ENCODE measurements at places on chromosomes 4 and X.

GRCh38 chr4:94410678-94411206 is 41.0 kb upstream of the PDLIM5 start:
- no peak for DNase-seq

- no peak for DNase-seq
Measured at GRCh38 chr4:28241021-28241420, 1380.4 kb downstream of the STIM2 start.

- no peak for DNase-seq
Measured at GRCh38 chr4:141388481-141388880, 167.8 kb downstream of the ZNF330 start.

GRCh38 chr4:75015627-75016026 is 82.7 kb downstream of the PARM1 start:
- no peak for DNase-seq

DNA sequence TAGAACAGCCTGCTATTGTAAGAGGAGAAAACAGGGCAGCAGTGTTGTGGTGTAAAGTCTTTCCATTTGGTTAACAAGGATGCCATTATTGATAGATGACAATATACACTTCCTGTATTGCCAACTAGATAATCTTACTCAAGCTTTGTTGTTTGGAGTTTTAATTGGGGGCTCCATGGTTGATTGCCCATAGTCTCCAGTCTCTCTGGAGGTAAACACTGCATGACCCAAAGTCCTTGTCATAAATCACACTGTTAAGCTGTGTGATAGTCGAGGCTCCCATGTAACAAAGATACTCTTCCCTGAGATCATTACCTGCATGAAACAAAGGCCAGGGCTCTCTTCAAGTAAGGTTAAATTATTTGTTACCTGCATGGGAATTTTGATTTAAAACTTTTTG is 394.6 kb downstream of the C4orf33 start:
- no peak for DNase-seq

GRCh38 chr4:175536852-175537453 is 275.1 kb downstream of the GPM6A start:
- DNase-seq: peak; percentile 30

DNA sequence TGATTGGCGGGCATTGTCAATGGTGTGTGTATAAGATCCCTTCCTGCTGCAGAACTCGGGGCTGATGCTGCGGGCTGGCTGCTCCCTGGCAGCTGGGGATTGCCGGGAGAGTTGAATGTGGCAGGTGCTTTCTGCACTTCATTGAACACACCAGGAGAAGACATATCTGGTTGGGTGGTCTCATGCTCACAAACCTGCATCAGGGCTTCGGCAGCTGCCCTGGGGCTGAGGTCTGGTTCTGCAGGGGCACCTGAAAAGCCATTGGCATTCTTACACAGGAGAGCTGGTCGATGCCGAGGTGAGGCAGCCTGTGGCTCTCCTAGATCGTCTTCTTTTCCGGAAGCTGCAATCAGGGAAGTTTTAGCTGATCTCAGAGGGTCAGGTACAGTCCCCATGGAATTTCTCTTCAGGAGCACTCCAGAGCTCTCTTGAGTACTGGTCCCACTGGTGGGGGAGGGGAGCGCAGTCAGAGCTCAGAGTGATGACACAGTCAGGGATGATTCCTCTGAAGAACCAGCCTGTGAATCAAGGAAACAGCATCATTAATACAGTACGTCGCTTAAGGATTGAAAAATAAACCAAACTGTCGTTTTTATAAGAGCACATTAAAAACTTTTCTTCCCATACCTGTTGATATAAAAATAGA is 57.8 kb downstream of the GPRIN3 start:
- no peak for DNase-seq
